ENCODE measurements at places on chromosomes 3 and 15.

DNA sequence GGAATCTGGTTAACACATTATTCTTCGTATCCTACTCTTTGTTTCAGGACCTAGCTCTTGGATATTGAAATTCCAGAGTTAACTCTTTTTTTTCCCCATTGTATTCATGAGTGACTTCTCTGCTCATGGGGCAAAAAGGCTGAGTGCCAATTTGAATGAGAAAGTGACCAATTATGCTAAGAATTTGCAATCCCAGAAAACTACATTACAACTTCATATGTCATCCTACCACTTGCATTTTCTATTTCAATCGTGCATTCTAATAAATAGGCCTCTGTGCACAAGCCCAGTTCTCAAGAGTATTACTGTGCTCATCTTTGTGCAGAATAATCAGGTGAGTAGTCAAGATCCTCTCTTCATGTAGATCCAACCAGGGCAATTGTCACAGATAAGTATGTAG lies 537.8 kb downstream of the OTOL1 start:
- DNase-seq: no peak

DNA sequence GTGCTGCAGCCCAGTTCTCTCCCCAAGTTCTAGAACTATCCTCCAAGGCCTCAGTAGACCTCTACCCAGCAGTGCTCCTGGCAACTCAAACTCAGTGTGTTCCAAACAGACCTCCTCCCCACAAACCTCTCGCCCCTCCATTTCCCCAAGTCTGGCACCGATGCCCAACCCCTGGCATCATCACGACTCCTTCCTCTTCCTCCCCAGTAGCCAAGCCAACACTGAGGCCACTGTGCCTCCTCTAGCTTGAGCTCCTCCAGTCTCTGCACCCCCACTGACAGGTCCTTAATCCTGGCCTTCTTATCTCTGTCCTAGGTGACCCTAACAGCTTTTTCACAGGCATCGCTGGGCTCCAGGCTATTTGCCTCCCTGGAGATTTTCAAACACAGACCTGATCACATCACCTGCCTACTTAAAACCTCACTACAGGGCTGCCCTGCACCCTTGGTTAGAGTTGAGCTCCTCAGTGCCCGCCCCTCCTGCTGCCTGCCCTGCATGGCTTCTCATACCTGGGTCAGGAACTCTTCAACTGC lies 6.8 kb downstream of the ARPIN start:
- no peak for DNase-seq

DNA sequence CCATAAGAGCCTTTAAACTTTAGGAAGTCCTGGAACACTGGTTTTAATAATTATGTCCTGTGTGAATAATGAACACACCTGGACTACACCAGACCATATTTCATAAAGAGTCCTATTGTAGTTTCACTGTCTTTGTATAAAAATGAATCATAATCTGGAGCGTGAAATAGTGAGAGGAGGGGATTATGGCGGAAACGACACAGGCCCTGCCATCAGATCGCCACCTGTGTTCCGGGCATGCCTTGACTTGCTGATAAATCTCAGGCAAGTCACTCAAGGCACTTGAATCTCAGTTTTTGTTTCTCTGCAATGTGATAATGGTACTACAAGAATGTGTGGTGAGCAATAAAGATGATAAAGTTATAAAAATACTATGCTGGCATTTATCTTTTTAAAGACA lies 995.5 kb downstream of the MCTP2 start:
- DNase-seq: no peak

GRCh38 chr3:112979244-112979832 lies 4.4 kb upstream of the CD200R1 start:
- no peak for DNase-seq

DNA sequence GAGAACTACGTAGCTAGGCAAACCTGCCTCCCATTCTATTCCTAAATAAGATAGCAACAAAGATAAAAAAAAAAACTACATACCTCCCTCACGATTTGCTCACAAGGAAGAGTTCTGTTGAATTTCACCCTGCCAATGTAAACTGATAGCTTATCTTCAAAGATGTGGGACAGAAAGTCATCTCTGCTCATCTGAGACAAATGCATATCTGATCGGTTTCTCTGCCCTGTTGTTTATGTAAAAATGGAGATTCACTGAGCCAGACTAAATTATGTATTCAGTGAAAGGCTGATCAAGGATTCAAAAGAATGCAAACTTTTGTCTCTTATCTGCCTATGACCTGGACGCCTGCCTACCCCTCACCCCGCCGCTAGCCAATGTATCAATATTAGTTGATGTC lies 11.2 kb downstream of the PYGO1 start:
- DNase-seq: no peak

- DNase-seq: no peak
These were observed 46.2 kb downstream of the PTH1R start for GRCh38 chr3:46923559-46924350.

DNA sequence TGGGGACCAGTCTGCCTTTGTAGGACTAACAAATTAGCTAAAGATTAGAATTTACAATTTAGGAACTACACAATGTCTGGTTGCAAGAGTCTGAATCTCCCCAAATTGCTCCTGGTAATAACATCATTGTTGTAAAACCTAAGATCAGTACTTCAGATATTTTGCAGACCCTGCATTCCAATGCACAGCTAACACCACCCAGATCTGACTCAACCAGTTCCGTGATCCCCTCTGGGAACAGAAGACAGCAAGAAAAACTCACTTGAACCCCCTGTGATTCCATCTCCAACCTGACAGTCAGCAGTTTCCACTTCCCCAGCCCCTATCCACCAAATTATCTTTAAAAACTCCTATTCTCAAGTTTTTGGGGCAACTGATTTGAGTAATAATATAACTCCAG lies 201.9 kb upstream of the ARPP21 start:
- no peak for DNase-seq

Data from NCI-H2081 treated with DMSO at 0.1 percent for 48 hours (cell line).